Right lung (tissue), 10 donors: ENCODE measurements at places on chromosomes 2 and 18.
A peak's percentile ranks its signal among the peaks of the same experiment; 100 is the strongest.

GRCh38 chr18:79488311-79489050 lies 92.8 kb downstream of the NFATC1 start:
- DNase-seq = no peak

- no peak for DNase-seq
Observed at GRCh38 chr18:21930177-21930576, 189.6 kb downstream of the MIB1 start.

- DNase-seq = no peak
Observed at GRCh38 chr2:3414133-3414860, 34.8 kb downstream of the TRAPPC12 start.

DNA sequence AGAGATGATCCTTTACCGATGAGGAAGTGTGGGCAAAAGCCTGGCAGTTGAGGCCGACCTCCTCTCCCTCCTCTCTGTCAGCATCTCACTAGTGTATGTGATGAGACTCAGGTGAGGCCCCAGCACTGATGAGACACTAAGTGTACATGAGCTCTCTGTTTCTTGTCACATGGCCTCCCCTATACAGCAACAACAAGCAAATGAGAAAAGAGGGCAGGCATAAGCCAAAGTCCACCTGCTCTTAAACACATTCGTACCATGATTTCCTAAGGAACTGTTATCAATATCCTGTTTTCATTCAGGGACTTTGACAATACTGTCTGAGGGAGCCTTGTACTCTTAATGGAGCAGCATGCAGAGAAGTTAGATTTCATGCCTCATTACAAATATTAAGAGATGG lies 113.0 kb downstream of the CNTNAP5 start:
- no peak for DNase-seq

DNA sequence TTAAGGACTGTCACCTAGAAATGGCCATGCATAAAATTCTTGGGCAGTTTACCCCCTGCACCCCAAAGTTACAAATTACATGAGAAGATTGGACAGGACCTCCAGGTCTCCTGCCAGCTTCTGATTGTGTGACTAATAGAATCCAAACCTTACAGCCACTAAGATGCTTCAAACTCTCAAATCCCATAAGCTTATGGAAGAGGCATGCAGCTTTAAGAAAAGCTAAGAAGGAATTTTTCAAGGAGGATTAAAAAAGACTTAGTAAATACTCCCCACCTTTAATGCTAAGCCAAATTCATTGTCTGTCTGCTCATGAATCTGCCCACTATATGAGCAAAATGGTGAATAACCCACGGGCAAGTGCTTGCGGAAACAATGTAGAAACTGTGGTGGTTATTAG lies 86.3 kb downstream of the MAIP1 start:
- DNase-seq = no peak

- no peak for DNase-seq
Observed at GRCh38 chr2:69213201-69213600, 173.8 kb downstream of the GFPT1 start.

GRCh38 chr2:23605236-23605635 lies 220.3 kb downstream of the KLHL29 start:
- DNase-seq = no peak

DNA sequence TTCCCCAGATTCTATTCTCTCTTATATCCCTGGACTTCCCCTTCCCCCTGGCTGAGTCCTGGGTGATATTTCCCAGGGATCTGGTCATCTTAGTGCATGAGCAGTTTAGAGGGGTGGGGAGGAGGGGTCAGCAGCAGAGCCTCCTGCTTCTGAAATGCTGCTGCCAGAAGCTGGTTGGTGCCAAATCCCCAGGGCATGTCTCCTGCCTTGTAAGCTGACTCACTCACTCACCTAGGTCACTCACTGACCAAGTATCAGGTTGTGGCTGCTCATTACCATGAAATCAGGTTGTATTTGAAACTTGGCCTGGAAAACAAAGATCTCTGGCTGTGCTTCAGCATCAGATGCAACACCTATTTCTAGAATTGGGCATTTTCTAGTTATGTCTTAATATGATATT lies 14.3 kb downstream of the GPR39 start:
- DNase-seq = no peak

- DNase-seq = no peak
Observed at GRCh38 chr2:85854166-85854509, 34.7 kb downstream of the ST3GAL5 start.

- no peak for DNase-seq
Observed at GRCh38 chr2:236657215-236657614, 87.6 kb downstream of the ACKR3 start.

DNA sequence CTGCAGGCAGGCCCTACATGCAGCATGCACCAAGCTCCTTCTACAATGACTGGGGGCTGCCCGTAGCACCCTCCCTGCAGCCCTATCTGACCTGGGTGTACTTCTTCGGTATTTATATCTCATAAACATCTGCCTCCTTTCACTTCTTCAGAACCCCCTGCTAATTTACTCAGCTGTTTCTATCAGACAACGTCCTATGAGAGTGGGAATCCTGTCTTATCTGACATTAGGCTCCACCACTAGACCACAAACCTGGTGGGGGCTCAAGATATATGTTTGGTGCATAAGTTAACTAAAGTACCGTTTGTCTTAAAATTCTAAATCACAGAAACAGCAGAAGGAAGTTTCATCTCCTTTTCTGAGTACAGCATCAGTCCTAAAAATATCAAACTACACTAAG lies 10.6 kb downstream of the HSBP1L1 start:
- DNase-seq = no peak

- no peak for DNase-seq
Observed at GRCh38 chr2:170084820-170085491, 93.0 kb upstream of the MYO3B start.

DNA sequence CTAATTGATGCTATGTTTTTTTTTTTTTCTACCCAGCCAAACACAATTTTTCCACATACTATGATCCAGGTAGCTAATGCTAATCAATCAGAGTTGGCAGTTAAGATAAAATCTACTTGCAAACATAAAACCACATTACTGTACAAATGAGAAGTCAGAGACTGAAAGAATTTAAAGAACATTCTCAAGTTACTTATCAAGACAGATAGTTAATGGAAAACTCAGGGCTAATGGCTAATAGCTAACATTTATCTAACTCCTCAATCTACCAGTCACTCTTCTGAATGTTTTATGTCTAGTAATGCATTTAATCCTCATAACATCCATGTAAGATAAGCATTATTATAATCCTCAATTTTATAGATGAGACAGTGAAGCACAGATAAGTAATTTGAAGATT lies 537.6 kb upstream of the SETBP1 start:
- no peak for DNase-seq

DNA sequence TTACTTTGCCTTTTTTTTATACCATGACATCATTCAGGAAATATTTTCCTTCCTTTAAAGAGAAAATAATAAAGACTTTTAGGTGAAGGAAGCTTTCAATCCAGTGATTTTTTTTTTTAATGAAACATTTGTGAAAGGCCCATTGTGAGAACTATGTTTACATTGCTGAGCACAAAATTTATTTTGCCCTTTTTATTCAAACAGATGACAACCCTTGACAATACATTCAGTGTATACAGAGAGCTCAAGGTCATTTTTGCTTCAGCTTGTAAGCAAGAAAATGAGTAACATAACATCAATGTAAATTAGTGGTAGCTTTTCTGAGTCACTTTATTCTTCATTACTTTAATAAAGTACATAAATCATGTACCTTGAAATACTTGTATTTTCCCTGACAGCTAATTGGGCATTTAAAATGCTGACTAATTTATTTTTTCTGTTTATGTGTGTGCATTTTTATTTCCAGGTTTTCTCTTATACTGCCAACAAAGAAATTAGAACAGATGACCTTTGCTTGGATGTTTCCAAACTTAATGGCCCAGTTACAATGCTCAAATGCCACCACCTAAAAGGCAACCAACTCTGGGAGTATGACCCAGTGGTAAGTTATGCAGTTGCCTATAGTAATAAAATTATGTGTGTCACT lies 121.6 kb downstream of the GALNT1 start:
- DNase-seq = no peak

GRCh38 chr2:127080226-127080937 lies 26.6 kb downstream of the BIN1 start:
- no peak for DNase-seq

DNA sequence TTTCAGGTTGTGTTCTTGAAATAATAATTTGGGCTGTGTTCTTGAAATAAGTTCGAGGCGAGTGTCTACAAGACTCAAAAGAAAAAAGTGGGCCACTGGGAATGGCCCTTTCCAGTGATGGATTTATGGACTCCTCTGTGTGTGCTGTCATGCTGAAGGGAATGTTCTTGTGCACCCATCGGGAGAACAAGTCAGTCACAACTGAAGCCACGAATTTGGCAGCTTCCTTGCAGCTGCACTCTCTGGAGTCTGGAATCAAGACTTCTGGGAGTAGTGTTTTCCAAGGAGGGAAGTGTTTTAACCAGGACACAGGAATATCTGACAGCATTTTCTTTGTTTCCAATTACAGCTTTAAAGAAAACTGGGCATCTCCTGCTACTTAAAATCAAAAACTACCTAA lies 620 bp downstream of the SLC14A1 start:
- DNase-seq = no peak

DNA sequence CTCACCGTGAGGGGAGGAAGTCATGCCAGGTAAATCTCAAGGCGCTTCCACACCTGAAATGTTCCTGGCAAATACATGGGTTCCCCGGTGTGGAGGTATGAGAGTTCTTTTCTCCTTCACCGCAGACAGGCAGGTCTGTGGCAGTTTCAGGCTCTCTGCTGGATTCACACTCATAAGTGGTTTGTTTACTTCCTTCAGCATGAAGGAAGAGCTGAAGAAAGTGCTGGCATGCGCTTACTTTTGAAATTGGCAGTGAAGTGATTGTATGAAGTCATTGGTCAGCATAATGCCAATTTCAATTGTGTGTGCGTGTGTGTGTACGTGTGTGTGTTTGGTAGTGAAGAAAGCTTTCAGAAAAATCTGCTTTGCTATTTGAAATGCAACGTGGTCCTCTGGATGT lies 43.4 kb downstream of the RNF144A start:
- DNase-seq = peak; percentile 78

DNA sequence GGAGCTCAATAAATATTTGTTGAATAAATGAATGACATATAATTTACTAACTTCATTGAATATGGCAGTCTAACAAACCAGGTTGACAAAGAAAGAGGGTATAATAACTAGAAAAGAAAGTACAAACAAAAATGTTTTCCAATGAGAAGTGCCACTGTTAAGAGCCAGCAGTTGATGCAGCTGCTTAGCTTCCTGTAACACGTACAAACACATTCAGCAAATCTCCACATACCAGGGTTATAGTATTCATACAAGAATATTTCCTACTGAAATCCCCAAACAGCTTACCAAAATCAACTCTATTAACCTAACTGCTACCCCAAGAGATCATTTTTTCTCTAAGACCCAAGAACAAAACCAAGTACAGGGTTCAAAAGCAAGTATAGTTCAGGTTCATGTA lies 77.7 kb downstream of the THADA start:
- peak; percentile 87 for DNase-seq

DNA sequence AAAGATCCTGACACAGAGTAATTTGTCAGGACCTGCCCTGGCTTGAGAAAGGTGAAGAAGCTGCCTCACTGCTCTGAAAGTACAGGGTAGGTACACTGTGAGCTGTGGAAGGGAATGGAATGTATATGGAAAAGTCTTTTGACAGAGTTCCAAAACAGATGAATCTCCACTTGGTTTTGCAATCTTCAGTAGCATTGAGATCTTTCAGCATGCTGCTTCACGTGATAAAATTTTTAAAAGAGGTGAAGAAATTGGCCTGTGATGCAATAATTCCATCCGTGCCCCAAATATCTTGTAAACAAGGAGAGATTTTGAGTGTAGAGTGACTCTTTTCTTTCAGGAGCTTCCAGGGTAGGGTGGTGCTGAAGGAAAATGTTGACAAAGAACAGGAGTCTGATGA lies 123.1 kb downstream of the OSR1 start:
- DNase-seq = peak; percentile 47

GRCh38 chr2:183000846-183001245 lies 37.4 kb downstream of the NCKAP1 start:
- no peak for DNase-seq

- DNase-seq = no peak
Observed at GRCh38 chr2:239302808-239303557, 97.8 kb downstream of the HDAC4 start.

GRCh38 chr18:8662560-8663255 lies 42.6 kb upstream of the MTCL1 start:
- no peak for DNase-seq

DNA sequence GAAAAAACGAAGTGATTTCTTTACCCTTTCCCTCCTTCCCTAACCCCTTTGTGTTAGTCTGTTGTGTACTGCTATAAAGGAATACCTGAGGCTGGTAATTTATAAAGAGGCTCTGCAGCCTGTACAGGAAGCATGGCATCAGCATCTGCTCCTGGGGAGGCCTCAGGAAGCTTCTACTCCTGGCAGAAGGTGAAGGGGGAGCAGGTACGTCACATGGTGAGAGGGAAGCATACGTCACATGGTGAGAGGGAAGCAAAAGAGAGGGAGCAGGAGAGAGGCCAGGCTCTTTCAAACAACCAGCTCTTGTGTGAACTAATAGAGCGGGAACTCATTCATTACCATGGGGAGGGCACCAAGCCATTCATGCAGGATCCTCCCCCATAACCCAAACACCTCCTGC lies 126.2 kb downstream of the CAPN13 start:
- DNase-seq = no peak

DNA sequence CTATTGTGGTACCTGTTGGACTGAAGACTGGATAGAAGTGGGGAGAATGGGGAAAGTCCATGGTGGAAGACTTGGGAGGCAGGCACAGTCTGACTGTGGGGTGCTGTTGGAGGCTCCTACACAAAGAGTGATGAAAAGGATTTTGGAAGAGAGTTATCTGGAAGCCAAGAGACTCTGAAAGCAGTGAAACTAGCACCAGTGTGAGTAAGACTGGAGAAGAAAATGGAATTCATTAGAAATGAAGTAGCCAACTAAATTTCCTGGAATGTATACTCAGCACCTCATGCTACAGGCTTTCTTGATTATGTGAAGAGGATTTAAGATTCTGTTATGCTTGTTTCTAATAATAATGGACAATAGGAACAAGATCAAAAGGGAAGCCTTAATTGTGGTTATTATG lies 27.7 kb downstream of the ELP2 start:
- no peak for DNase-seq

DNA sequence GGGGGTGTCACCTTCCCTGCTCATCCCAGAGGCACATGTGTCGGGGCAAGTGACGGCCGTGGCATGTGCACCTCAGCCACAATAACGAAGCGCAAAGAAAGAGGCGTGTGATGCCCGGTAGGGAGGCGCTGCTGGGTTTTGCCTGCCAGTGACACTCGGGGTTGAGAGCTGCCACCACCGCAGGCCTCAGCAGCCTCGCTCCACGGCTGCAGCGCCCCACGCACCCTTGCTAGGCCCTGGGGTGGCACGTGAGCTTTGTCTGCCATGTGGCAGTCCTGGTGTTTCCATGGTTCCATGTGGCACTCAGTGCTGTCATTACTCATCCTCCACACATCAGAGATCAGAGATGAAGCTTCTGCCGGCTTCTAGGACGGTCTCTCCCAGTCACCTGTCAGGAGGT lies 136.0 kb upstream of the AGAP1 start:
- DNase-seq = no peak

DNA sequence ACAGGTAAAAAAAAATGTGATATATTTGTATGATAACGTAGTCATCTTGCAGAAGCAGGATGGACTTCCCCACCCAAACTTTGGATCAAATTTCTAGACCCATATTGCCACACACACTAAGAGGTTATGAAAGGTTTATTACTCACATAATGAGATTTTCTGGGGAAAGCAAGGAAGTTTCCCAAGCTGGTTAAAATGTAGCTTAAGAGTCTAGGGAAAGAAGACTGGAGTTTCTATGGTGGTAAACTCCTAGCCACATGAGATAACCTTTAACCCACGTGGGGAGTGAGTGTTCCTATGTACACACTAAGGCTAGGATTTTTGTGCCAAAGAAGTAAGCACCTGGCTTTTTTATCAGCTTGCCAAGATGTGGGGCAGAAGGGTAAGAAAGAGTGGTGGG lies 335.7 kb upstream of the UBE2E3 start:
- no peak for DNase-seq
